ENCODE measurements at places on chromosomes 11 and 22.

GRCh38 chr11:101555366-101555765, 28.4 kb downstream of the TRPC6 start:
- DNase-seq = no peak

DNA sequence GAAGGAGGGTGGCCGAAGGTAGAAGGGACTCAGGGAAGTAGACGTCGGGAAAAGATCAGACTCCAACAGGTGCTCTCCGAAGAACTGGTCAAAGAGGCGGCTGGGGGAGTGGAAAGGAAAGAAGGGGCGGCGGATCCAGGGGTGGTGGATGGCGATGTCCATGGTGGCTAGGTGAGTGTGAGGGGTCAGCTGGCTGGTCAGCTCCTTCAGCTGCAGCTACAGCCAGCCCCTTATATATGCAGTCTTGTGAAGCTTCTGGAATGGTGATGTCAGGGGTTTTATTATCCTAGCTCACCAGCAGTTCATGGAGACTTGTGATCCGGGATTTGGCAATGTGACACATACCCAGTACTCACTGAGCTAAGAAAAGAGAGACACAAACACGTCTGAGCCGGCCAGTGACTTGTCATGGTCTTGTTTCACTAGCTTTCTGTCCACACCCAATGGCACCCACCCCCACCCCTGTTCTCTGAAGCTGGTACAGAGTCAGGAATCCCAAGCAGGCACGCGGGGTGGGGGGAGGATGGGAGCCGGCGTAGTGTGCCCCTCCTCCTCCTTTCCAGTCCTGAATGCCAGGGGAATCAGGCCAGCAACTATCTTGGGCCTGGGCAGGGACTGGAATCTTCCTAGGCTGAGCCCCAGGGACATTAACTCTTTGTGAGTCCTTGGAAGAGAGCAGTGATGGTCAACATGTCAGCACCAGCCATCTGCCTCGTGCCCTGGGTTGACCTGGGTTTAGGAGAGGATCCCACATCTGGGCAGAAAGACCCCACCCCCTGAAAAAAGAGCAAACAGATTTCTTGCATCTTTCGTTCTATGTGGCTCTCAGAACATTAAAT, at the start of gene CRYAB:
CRYAB (minus strand) TSS at position 208 of the 839 bp plus-strand sequence; CDS start at position 162, 46 bp downstream.
- no peak for DNase-seq

- no peak for DNase-seq
Measured at GRCh38 chr11:1770528-1770927, 6.8 kb upstream of the CTSD start.

DNA sequence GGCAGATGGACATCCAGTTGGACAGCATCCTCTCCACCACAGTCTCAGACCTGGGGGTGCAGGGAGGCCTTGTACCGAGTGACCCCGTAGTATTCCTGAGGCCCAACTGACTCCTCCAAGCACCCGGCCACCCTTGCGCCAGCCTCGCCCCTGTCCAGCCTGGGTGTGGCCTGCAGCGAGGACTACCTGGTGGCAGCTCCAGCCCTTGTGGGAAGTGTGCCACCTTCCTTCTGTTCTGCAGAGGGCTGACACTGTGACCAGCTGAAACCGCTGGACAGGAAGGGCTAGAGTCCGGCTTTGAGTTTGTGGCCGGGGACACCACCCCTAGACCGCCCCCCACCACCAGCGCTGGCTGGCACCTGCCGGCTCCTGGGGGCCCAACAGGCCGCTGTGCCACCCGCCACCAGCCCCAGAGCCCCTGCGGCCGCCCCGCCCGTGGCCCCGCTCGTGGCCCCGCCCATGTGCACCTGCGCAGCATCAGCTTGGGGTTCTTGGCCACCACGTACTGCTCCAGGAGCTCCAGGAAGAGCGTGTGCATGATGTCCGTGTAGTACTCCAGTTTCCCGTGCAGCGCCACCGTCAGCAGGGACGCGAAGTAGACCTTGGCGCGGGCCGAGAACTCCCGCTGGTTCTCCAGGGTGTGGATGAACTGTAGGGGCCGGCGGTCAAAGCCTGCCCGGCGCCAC, 10.0 kb upstream of the MAPK11 start:
- no peak for DNase-seq

GRCh38 chr22:46547179-46547882, 9.9 kb upstream of the CELSR1 start:
- DNase-seq = no peak

GRCh38 chr11:106217456-106217855, 140.0 kb downstream of the AASDHPPT start:
- DNase-seq = no peak

- no peak for DNase-seq
Measured at GRCh38 chr11:2220173-2220771, 48.7 kb upstream of the TH start.

GRCh38 chr11:102493524-102493923, 37.0 kb downstream of the MMP7 start:
- no peak for DNase-seq
